Activated CD4-positive, alpha-beta T cell treated with anti-CD3 and anti-CD28 coated beads, Interleukin-2, amount 10 ng/mL, durations not matched to agents 24 days and 14 days (primary cell): ENCODE measurements at places on chromosomes 11 and 22.

DNA sequence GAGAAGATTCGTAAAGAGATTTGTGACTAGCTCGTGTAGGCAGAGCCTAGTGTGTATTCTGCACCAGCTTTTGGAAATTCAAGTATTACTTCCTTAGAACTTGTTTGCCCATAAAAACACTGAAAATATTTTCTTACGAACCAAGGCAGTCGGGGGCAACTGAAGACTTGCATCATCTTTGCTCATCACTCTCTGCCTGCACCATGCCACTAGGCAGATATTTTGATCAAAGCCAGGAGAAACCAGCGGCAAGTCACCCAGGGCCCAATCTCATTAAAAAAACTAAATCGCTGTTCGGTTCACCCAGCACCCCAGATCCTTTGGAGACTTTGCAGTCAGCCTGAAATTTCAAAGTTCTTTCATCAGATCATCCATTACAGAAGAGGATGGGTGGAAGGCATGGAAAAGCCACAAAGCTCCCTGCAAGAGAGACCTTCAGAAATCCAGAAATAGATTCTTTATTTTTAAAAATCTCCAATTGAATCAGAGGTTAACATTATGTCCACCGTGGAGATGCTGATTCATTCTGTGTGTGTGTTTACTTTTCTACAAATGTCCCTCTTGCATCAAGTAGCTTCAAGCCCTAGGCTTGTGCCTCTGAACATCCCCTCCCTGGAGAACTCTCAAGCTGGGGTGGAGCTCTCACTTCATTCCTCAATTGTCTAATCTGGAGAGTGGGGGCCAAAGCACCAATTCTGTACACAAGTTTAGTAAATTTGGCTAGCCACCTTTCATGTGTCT lies 78.4 kb downstream of the ETS1 start:
- peak; percentile 74 for DNase-seq

GRCh38 chr22:45502215-45503049 lies at the start of gene FBLN1:
FBLN1 (plus strand) TSS chr22:45502883; CDS start chr22:45502986, 103 bp downstream.
- DNase-seq: no peak

GRCh38 chr22:44797181-44797725 lies 44.9 kb downstream of the ARHGAP8 start:
- DNase-seq: no peak

GRCh38 chr22:42979606-42980005 lies 35.3 kb downstream of the PACSIN2 start:
- DNase-seq: no peak

DNA sequence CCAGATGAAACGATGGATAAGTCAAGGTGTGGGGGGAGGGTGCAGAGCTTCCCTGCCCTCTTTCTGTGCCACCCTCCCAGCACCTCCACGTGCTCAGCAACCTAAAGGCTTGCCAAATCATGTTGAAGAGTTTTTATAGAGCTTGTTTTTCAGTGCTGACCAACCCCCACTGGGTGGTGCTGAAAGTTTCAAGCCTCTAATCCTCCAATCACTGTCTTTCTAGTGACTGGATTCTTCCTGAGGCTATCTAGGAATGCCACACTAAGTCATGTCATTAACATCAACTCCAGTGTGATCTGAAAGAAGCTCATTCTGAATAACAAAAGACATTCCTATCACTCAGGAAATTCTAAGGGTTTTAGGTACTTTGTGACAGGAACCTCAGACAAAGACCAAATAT lies 382.6 kb downstream of the DYNC2H1 start:
- DNase-seq: no peak
